Esophagus squamous epithelium (tissue), 5 donors: ENCODE measurements at places on chromosomes 12 and 14. TPM values are rescaled to one million over a fixed set of nuclear protein-coding genes. Genes with fewer than 3 reads are reported as not detected.

The SLC15A4 gene
- 21.6 TPM for total RNA-seq

The SDS gene
- total RNA-seq = not detected

The LBHD2 gene
- total RNA-seq = not detected

The GLT1D1 gene
- not detected for total RNA-seq

The CYP27B1 gene
- total RNA-seq = 1.7 TPM
